Hematopoietic multipotent progenitor cell treated with erythropoietin and hydrocortisone succinate and interleukin-3 and kit ligand, for 15 days (in vitro differentiated cells): ENCODE measurements at places on chromosomes 2 and 18.
A peak's percentile ranks its signal among the peaks of the same experiment; 100 is the strongest.

DNA sequence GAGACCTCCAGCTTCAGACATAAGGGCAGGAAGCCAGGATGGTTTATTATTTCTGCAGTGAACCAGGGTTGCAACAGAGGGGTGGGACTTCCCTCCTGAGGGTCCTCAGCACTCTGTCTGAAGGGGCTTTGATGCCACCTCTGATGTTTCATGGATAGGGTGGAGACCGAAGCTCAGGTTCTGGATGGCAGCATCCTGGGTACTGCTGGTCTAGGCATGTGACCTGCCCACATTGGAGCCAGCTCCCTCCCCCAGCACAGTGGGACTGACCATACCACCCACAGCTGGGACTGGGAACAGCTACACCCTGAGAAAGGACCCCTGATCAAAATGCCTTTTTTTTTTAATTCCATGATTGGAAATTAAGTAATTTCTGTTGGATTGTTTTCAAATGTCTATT, 355.2 kb downstream of the ZNF516 start:
- no peak for DNase-seq

GRCh38 chr2:138507267-138507666, 5.7 kb downstream of the SPOPL start:
- DNase-seq, result no peak

DNA sequence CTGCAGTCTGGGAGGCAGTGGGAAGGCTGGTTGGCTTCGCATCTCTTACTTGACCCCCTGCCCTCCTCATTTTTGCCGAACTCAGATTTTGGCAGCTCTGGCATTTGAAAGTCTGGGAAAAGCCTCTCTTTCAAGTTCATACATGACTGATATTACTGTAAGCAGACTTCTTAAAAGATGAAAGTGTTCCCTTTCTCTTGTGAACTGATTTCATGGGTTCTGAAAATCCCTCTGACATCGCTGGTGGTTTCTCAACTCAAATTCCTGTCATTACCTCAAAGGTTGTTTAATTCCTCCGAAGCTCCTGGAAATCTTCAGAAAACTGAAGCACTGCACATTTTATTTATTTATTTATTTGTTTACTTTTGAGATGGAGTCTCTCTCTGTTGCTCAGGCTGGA, 16.9 kb upstream of the SLC38A11 start:
- no peak for DNase-seq

DNA sequence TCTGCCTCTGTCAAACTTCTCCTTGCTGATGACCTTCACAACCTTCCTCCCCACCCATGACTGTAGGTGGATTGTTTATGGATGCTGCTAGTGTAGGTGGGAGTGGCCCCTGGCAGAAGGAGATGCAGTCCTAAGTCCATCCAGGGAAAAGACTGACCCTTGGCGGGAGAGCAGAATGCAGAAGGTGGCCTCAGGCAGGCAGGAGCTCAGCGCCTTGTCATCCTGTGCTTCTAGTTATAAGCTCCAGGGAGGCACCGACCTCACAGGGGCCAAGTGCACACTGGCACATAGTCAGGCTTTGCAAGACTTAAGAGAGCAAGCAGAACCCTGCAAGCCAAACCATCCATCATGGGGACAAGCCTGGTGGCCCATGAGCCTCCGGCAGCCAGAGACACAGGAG, 74.4 kb downstream of the CAPN13 start:
- no peak for DNase-seq

GRCh38 chr18:711657-712400, 601 bp downstream of the ENOSF1 start:
- peak; percentile 77 for DNase-seq

DNA sequence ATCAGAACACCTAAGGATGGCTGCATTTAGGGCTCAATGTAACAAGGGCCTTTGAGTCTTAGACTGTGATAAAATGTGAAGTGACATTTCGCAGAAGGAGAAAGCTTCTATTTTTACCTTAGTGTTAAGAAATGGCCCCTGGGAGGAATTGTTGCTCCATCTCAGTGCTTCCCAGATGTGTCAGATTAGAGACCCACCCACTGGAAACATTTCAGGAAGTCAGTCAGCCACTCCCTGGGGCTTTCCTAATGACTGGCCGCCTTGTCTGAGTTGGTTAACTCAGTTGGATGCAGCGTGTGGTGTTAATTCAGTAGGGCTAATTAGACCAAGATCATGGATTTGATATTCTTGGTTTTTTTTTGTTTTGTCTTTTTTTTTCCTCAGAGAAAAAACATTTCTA, 355.9 kb downstream of the PIK3C3 start:
- DNase-seq, result no peak

- no peak for DNase-seq
These were observed 1.4 kb downstream of the SOX11 start for GRCh38 chr2:5693287-5694201.

DNA sequence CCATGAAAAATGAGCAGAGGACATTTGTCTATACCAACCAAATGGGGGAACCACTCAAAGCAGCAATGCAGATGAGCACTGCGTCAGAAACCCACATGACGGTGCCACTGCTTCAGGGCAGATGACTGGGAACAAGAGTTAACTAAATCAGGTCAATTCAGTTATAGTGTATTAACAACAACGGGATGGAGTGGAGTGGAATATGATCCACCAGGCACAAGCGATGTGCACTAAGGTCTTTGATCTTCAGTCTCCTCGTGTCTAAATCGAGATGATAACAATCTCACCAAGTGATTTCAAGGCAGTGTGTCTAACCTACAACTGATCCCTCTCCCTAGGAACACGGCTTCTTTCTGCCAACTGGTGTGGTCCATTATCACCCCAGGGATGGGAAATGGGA, 269.0 kb downstream of the RAD51AP2 start:
- DNase-seq, result no peak

- DNase-seq, result no peak
These were observed 122.6 kb downstream of the BCL2L11 start for GRCh38 chr2:111243295-111243694.

GRCh38 chr18:58268849-58269248, 224.8 kb downstream of the NEDD4L start:
- DNase-seq, result no peak

DNA sequence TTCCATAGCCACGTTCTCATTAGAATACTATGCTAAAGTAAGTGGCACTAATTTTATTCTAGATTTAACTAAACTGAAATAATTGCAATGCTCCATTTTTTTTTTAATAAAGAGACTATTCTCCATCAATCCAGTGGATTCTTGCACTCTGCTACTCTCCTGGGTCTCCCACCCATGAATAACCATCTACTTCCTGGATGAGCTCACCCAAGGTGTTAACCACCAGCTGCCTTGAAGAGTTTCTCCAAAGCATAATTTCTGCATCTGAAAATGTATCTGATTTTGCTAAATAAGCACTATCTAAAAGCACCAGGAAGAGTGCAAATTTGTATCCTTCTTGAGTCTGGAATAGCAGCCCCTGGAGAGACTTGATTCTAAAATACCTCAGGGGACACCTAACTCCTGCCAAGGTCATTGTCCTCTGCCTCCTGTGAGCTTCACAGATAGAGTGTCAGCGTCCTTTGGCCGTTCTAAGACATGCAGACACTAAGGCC, 41.6 kb upstream of the SH3BP4 start:
- no peak for DNase-seq

DNA sequence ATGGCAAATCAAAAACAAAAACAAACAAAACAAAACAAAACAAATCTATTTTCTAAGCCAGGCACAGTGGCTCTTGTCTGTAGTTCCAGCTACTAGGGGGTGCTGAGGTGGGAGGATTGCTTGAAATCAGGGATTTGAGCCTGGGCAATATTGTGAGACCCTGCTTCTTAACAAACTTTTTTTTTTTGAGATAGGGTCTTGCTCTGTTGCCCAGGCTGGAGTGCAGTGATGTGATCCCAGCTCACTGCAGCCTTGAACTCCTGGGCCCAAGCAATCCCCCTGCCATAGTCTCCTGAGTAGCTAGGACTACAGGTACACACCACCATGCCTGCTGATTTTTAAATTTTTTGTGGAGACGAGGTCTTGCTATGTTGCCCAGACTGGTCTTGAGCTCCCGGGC, 6.2 kb downstream of the HPCAL1 start:
- no peak for DNase-seq

- DNase-seq, result no peak
These were observed 219.6 kb upstream of the ID2 start for GRCh38 chr2:8462280-8462679.

DNA sequence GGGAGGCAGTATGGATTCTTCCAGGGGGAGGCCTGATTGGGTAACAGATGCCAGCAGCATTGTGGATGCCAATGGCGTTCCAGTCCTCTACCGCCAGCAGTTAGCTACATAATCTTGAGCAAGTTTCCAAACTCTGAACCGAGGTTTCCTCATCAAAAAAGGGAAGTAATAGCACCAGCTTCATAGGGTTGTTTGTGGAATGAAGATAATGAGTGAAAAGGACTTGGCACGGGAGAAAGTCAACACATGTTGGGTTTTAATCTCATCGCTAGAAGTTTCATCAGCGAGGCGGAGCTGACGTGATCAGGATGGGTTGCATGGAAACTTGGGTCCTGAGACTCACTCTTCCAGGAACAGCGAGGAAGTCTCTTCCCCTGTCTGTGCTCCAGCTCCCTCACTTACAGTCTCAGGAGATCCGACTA, 266.7 kb downstream of the SH3BP4 start:
- no peak for DNase-seq

GRCh38 chr18:7071600-7071999, 46.0 kb downstream of the LAMA1 start:
- no peak for DNase-seq
